ENCODE measurements at places on chromosomes 3 and 15.

- no peak for DNase-seq
Observed at GRCh38 chr3:14150491-14151230, 25.8 kb downstream of the TMEM43 start.

- DNase-seq, result peak; percentile 38
Observed at GRCh38 chr3:8301977-8302735, 199.5 kb upstream of the LMCD1 start.

DNA sequence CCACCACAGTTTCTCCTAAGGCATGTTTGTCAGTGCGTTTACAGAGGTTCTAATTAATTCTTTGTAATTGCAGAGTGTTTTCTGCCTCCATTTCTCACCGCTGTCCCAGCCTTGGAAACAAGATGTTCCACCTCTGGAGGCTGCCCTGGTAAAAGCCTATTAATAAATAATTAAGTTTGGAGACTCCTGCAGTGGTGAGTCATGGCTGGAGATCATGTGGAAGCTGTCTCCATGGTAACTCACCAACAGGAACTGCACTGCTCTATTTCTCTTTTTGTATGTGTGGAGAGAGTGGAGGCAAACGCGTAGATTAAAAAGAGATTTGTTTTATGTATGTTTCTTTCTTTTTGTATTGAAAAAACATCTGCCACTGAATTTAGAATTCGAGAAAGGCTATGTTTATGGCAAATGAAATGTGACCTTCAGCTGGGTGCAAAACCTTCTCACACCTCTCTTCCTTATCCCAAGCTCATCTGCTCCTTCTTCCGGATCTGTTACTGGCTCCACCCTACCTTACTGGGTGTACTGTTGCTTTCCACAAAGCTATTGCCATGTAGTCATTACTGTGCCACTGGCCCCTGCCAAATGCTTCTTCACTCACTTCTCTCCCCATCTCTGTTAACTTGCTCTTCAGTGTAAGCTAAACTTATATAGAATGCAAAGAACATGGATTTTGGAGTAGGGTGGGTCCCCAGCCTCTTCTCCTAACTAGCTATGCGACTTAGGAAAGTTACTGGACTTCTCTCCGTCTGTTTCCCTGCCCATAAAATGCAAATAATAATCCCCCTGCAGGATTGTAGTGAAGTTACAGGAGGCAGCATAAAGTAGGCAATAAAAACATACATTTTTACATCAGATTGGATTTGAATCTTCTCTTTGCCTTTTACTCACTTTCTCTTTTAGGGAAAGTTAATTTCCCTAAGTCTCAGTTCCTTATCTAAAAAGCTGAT is 778.5 kb downstream of the NTRK3 start:
- peak; percentile 94 for DNase-seq

DNA sequence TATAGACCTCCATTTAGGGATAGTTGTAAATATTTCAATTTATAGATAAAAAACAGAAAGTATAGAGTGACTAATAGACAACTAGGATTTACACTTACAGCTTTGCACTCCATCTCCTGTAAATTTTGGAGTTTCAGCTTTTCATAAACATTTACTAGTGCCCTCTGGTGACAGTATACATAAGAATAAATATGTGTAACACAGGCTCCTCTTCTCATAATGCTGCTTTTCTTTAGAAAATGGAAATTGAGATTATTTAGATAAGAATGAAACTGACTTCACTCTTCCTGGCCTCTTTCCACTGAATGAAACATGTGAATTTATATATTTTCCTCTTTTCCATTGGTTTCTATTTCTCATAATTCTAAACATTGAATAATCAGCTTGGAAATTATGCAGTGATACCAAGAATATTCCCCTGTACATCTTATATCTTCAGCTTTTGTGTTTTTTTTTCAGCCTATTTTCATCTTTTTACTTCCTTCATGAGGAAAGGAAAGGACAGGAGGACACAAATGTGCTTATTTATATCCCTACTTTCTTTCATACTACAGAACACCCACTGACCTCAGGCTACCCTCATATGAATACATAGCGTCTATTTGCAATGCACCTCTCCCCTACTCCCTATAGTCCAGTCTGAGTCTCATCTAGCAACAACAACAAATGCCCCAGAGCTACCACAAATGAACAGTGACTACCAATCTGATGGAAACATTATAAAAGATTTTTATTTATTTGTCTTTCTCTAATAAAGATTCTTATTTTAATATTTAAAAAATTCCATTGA is 103.1 kb upstream of the CCDC39 start:
- no peak for DNase-seq

DNA sequence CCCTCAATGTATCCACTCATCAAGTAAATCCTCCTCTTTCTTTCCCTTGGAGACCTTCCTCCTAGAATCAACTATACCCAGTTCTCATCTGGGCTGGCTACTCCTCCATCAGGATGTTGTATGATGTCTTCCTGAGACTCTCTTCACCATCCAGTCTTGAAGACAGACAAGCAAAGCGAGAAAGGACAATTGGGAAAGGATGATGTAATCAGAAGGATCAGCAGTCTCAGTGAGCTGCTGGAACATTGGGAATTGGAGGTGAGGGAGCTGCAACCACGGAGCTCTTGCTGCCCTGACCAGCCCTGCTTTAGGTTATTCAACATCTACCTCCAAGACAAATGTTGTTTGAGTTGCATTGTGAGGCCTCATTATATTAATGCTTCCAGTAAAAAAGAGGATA is 48.0 kb upstream of the UBP1 start:
- DNase-seq, result no peak

GRCh38 chr3:139695426-139696313 is 17.9 kb upstream of the NMNAT3 start:
- no peak for DNase-seq

- no peak for DNase-seq
Observed at GRCh38 chr3:72560846-72561675, 287.2 kb downstream of the SHQ1 start.
